Adrenal gland (tissue), 19 donors: ENCODE measurements at places on chromosomes 4 and X. TPM values are rescaled to one million over a fixed set of nuclear protein-coding genes. Genes with fewer than 3 reads are reported as not detected.

DNA sequence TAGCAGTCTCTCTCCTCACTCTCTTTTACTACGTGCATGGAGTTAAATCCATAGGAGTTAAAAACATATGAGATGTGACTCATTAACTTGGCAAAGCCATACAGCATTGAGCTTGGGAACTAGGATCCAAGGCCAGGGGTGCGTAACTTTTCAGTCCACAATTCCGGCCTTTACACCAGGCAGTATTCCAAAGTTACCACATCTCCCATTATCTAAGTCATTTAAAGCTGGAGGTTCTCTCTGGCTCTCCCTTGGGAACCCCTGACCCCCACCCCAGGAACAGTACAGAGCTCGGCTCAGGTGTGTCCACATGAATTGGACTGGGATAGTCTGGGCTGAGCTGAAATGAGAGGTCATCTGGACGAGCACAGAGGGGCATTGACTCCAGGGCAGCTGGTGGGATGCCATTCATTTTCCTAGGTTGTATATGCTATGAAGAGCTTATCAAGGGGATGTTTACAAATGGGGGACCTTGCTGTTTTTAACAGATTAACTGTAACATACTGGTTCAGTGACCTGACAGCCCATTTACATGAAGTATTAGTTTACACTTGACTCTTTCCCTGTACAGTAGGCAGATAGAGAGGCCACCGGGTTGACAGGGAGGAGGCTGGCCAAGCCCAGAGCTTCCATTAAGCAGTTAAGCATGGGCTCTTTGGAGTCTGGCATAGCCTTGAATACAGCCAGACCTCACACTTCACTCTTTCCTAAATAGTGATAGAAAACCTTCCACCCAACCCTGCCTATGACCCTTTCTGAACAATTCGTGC, 128.8 kb downstream of the RAB28 start:
- H3K4me1 ChIP-seq, result no peaks in the 10 kb centered on the region
- no peak overlapping the region for H3K4me3 ChIP-seq
- H3K36me3 ChIP-seq, result no peaks in the 10 kb centered on the region
- H3K27me3 ChIP-seq, result no peaks in the 10 kb centered on the region
- no peak overlapping the region for H3K27ac ChIP-seq
- no peak for DNase-seq

RNF212 gene
- total RNA-seq, result 1.8 TPM

DNA sequence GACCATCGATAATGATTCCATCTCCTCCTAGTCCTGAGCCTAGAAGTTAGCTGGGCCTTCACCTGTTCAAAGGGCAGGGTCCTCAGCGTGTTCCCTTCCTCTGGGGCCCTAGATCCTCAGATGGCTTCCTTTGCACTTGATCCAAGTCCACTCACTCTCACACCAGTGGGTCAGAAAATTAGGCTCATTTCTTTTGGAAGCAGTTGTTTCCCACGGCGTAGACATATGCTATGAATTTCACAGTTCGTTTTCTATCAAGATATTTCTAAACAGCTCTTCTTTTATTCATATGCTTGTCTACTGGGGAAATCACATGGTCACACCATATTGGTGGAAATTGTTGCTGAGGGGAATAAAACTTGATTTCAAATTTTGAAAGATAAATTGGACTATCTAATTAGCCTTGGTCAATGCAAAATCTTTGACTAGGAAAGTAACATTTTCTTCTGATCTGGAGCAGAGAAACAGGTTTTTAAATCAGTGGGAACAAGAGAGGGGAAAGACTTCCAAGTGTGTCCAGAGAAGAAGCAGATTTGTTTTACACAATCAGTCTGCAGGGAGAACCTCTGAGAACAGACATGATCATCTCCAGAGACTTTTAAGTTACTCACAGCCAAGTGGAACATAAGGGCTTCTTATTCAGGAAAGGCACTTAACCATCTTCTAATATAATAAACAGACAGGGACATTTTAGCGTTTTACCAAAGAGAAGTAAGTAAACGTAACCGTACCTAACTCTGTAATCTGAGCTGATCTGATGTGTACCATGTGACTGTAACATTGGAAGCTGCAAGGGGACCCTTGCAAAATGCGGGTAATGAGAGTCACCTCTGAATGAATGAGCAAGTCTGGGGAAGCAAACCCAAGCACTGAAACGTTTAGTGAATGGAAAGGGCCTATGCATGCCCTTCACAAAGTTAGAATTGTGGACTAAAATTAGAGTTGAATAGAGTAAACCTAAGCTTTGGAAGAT, 455.7 kb upstream of the FAT1 start:
- DNase-seq, result no peak
- H3K36me3 ChIP-seq, result no peaks in the 10 kb centered on the region
- H3K27ac ChIP-seq, result no peak overlapping the region
- no peak overlapping the region for H3K4me3 ChIP-seq
- no peaks in the 10 kb centered on the region for H3K27me3 ChIP-seq
- no peaks in the 10 kb centered on the region for H3K4me1 ChIP-seq

DNA sequence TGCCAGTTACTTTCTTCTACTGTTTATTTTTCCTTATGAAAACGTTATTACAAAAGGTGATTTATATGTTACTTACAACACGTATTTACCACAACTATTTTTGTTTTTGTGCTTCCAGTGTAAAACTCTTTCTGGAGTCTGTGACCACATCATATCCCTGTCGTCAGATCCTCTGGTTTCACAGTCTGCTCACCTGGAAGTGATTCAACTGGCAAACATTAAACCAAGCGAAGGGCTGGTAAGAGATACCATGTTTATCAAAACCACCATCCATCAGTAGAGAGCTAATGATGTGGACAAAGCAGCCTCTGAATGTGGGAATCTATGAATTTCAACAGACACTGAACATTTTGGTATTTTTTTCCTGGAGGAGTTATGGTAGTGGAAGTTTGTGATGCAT, 116.1 kb downstream of the CNKSR2 start:
- no peak for DNase-seq
- H3K36me3 ChIP-seq, result no peaks in the 10 kb centered on the region
- H3K4me1 ChIP-seq, result no peaks in the 10 kb centered on the region
- peaks cover 24% of the 10 kb centered on the region for H3K27me3 ChIP-seq
- H3K27ac ChIP-seq, result no peak overlapping the region

FGB gene
- total RNA-seq, result not detected

DNA sequence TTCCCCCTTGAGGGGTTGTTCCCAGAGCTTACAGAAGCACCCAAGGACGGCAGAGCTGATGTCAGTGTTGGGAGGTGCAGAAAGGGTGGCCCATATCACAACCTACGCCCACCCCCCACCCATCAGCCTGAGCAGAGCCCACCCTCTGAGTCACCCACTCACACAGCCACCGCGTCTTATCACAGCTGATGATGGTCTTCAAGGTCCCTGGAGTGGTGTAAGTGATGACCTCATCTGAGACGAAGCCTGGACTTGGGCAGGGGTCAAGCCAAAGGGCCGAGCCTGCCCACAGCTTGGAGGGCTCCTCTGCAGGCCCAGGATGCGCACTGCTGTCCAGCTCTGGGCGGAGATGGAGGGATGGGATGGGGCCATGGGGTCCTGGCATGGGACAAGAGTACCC, 3.0 kb upstream of the HTRA3 start:
- no peak overlapping the region for H3K27ac ChIP-seq
- H3K27me3 ChIP-seq, result peaks cover 10% of the 10 kb centered on the region
- DNase-seq, result no peak
- no peaks in the 10 kb centered on the region for H3K36me3 ChIP-seq
- no peak overlapping the region for H3K4me3 ChIP-seq

MAGEA2B gene
- not detected for total RNA-seq

- peaks cover 14% of the 10 kb centered on the region for H3K27me3 ChIP-seq
- H3K4me3 ChIP-seq, result no peak overlapping the region
- DNase-seq, result no peak
- H3K36me3 ChIP-seq, result no peaks in the 10 kb centered on the region
- no peaks in the 10 kb centered on the region for H3K4me1 ChIP-seq
These were observed 8.5 kb downstream of the NUDT11 start for GRCh38 chrX:51487960-51488267.

LRAT gene
- total RNA-seq, result 0.15 TPM

DNA sequence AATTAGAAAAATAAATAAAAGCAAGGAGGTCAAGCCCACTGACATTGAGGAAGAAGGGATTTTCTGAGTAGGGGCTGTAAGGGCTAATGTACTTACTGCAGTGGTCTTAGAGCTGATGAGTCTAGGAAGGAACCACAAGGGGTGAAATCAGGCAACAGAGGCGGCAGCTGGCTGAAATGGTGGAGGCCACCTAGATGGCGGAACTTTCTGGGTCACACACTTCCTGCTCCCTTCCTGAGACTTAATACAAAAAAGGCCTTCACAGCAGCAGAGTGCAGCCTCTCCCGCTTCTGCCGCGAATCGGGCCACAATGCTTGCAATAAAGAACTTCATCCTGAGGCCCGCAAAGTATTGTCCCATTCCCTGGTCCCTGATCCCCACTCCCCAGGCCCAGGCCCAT, 15.4 kb downstream of the SNX12 start:
- no peak overlapping the region for H3K4me3 ChIP-seq
- H3K4me1 ChIP-seq, result no peaks in the 10 kb centered on the region
- no peak overlapping the region for H3K27ac ChIP-seq
- DNase-seq, result no peak
- no peaks in the 10 kb centered on the region for H3K36me3 ChIP-seq

DNA sequence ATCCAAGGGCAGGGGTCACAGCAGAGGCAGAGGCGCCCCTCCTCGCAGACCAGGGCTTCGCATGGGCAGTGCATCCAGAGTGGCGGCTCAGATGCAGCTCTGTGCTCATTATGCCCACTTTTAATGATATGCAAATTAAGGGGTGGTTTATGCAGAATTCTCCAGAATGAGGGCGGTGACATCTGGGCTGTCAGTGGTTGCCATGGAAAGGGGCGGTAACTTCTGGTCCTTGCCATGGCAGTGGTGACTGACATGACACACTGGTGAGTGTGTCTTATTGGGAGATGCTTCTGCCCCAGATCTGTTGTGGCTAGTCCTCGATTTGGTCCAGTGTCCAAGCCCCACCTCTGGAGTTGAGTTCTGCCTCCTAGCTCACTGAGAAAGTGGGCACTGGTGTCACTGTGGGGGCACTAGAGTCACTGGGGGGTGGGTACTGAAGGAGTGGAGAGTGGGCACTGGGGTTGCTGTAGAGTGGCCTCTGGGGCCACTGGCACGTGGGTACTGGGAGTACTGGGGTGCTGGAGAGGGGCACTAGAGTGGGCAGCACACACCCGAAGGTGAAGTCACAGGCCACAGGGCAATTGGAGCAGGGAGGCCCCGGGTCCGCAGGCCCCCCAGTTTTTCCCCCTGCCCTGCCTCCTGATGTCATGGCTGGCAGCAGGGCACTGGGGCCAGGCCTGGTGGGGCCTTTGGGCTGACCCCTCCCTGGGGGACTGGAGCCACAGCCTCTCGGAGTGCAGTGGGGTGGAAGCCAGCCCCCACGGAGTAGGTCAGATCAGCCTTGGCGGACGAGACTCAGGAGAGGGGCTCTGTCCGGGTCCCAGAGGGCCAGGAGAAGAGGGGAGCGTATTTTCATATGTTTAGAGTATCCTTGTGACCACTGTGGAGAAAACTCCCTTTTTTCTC, 98.6 kb upstream of the NKX1-1 start:
- no peak overlapping the region for H3K27ac ChIP-seq
- no peaks in the 10 kb centered on the region for H3K27me3 ChIP-seq
- H3K36me3 ChIP-seq, result no peaks in the 10 kb centered on the region
- H3K4me1 ChIP-seq, result no peaks in the 10 kb centered on the region
- DNase-seq, result no peak
- no peak overlapping the region for H3K4me3 ChIP-seq

DNA sequence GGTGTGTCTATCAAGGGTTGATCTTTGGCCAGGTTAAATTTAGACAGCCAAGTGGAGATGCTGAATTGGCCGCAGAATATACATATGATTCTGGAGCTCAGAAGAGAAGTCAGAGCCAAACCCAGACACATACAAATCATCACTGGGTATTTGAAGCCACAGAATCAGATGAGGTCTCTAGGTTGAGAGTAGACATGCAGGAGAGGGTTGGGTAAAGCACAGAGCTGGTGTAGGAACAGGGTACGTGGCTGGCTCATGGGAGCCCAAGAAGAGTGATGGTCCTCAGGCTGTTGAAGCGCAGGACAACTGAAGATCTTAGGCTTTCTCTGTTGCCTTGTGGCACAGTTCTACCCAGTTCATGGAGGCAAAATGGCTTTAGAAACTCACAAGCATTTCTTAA, 37.7 kb downstream of the ADAMTS3 start:
- H3K27me3 ChIP-seq, result no peaks in the 10 kb centered on the region
- no peaks in the 10 kb centered on the region for H3K4me1 ChIP-seq
- H3K4me3 ChIP-seq, result no peak overlapping the region

- no peak for DNase-seq
- peaks cover 12% of the 10 kb centered on the region for H3K27me3 ChIP-seq
- H3K4me1 ChIP-seq, result no peaks in the 10 kb centered on the region
- no peak overlapping the region for H3K27ac ChIP-seq
- no peak overlapping the region for H3K4me3 ChIP-seq
These were observed 69.6 kb downstream of the PPP2R2C start for GRCh38 chr4:6402566-6403399.

DNA sequence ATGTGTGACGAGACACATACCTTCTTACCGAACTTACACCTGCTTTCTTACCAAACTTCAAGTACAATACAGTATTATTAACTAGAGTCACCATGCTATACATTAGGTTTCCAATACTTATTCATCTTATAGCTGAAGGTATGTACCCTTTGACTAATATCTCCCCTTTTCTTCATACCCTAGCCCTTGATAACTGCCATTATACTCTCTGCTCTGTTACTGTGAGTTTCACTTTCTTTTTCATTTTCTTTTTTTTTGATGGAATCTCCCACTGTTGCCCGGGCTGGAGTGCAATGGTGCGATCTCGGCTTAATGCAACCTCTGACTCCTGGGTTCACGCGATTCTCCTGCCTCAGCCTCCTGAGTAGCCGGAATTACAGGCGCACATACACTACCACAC, 3.4 kb upstream of the PNMA5 start:
- no peak overlapping the region for H3K27ac ChIP-seq
- H3K36me3 ChIP-seq, result no peaks in the 10 kb centered on the region
- H3K4me1 ChIP-seq, result no peaks in the 10 kb centered on the region
- peaks cover 3% of the 10 kb centered on the region for H3K27me3 ChIP-seq
- H3K4me3 ChIP-seq, result no peak overlapping the region

- no peaks in the 10 kb centered on the region for H3K36me3 ChIP-seq
- H3K4me1 ChIP-seq, result peaks cover 39% of the 10 kb centered on the region
- peak overlapping the region; percentile 93 for H3K27ac ChIP-seq
- H3K4me3 ChIP-seq, result no peak overlapping the region
- no peaks in the 10 kb centered on the region for H3K27me3 ChIP-seq
- DNase-seq, result no peak
These were observed 28.2 kb upstream of the SORBS2 start for GRCh38 chr4:185840201-185840600.

ZAR1 gene
- total RNA-seq, result not detected

MAGEE2 gene
- total RNA-seq, result not detected

SPANXN4 gene
- total RNA-seq, result not detected

ALPK1 gene
- 36.8 TPM for total RNA-seq

- H3K27me3 ChIP-seq, result peaks cover 8% of the 10 kb centered on the region
- H3K27ac ChIP-seq, result no peak overlapping the region
- H3K36me3 ChIP-seq, result no peaks in the 10 kb centered on the region
- no peaks in the 10 kb centered on the region for H3K4me1 ChIP-seq
- no peak overlapping the region for H3K4me3 ChIP-seq
These were observed 476.2 kb downstream of the PCDH19 start for GRCh38 chrX:99933865-99934264.

CT83 gene
- total RNA-seq, result not detected
